ENCODE measurements at places on chromosomes 11 and 22. TPM values are rescaled to one million over a fixed set of nuclear protein-coding genes. Genes with fewer than 3 reads are reported as not detected.

DNA sequence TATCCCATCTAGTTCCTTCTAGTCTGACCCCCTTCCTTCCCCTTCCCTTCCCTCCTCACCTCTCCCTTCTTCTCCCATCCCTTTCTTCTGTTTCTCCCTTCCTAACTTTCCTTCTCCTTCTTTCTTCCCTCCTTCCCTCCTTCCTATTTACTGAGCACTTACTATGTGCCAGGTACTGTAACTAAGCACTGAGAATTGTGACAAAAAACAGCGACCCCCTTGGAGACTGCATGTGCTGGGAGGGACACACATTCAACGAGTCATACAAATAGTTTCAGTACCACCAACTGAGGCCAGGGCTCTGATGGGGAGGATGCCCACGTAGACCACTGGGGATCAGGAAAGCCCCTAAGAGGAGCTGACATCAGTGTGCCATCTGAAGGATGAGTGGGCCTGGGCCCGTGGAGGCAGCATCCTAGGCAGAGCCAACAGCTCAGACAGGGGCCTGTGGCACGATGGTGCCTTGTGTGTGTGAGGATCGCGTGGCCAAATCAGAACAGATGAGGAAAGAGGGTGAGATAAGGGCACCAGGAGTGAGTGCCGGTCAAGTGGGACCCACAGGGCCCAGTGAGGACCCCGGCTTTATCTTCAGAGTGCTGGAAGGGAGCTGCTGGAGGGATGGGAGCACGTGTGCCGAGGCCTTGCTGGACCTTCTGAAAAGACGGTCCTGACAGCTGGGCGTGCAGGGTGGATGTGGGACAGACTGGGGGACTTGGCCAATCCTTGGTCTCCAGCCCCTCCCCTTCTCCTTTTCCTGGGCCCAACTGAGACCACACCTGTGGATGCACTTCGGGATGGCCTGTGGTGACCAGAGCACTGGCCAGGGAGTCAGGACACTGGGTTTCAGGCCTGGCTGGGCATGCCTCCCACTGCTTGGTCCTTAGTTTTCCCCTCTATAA, 38.4 kb upstream of the CRYBB3 start:
- DNase-seq: no peak

DNA sequence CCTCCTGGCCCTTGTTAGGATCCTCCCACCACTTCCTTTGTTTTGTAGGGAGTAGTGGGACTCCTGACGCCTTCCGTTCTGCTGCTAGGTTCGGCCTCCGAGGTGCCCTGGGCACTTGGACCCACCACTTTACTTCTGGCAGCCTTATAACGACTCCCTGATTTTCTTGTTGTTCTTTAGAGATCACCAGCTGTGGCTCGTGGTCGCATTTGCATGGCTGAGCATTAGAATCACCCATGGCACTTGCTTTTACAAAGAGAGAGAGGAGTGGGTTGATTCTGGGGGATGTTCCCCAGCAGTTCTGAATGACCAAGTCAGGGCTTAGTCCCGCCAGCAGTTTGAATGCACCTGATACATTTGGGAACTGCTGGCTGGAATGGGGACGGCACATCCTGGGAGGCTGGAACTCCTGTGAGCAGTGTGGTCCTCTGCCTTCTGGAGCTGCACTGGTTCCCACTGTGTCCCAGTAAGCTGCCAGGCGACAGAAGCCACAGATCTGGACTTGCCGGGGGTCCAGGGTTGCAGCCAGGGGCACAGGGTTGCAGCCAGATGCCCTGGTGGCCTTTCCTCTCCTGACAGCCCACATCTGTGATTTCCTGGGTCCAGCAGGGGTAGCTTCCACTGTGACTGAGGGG, 4.1 kb downstream of the TUB start:
- DNase-seq: no peak

GRCh38 chr11:1695548-1696108, 1.4 kb upstream of the KRTAP5-6 start:
- DNase-seq: no peak

- DNase-seq: no peak
These were observed 346.8 kb downstream of the OR4C45 start for GRCh38 chr11:50379484-50379883.

DNA sequence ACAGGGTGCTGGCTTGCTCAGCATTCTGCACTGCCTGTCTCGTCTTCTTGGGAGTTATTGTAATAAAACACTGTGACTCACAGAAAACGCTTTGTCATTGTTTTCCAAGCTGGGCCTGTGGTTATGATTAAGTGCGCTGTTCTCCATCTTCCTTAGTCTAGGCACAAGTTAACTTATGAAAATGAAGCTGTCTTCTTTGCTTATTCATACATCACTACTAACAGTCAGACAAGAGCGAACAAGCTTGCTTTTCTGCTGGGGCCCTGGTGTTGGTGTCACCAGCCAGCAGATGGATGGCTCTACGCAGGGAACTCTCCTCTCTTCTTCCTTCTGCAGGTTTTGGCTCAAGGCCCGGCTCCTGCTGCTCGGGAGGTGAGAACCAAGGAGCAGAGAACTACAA, 380.1 kb upstream of the SYN3 start:
- DNase-seq: no peak

The OR52N4 gene
- 0.78 TPM for total RNA-seq

Measured in aorta (tissue), 5 donors.